Fibroblast of villous mesenchyme (primary cell): ENCODE measurements at places on chromosomes 3 and 15. TPM values are rescaled to one million over a fixed set of nuclear protein-coding genes. Genes with fewer than 3 reads are reported as not detected.
A peak's percentile ranks its signal among the peaks of the same experiment; 100 is the strongest.

DNA sequence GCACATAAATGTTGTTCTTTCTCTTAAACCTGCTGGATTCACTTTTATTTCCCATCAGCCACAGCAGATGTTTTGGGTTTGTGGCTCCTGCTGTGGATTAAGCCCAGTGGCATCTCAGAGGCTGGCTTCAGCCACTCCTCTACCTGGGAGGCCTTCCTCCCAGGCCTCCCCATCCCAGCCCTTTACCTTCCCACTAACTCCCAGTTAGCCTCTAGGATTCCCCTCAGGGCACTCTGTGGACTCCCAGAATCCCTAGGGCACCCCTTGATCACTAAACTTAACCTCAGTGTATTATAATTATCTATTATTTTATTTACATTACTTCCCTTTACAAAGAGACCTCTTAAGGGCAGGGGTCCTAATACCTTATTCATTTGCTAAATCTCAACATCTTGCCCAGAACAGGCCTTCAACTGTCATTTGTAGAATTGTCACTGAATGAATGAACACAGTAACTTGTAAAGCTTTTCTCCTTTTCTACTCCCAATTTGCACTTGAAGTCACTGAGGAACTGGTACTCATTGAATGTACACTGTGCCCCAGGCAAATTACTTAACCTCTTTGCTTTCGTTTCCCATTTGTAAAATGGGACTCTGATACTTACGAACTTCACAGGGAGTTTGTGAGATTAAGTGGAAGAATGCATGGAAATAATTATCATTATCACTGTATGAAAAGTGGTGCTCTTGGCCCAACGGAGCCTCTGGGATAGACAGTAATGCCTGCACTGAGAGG, 8.3 kb downstream of the CCDC13 start:
- DNase-seq, result no peak

GRCh38 chr3:122064326-122064725, 9.2 kb downstream of the CD86 start:
- DNase-seq, result no peak

DNA sequence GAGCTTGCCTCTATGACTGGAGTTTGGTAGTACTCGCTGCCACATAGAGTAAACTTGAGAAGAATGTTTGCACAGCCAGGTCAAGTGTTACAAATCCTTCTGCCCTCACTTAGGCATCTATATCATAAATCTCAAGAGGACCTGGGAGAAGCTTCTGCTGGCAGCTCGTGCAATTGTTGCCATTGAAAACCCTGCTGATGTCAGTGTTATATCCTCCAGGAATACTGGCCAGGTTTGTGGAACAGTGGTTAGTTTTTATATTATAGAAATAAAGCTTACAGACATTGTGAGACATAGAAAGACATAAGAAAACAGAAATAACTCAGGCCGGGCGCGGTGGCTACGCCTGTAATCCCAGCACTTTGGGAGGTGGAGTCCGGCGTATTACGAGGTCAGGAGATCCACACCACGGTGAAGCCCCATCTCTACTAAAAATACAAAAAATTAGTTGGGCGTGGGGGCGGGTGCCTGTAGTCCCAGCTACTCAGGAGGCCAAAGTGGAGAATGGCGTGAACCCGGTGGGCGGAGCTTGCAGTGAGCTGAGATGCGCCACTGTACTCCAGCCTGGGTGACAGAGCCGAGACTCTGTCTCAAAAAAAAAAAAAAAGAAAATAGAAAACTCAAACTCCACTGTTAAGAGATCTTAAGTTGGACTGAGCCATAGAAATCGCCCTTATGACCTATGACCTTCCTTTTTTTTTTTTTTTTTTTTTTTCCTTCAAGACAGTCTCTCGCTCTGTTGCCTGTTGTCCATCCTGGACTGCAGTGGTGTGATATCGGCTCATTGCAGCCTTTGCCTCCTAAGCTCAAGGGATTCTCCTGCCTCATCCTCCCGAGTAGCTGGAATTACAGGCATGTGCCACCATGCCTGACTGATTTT, 2.2 kb downstream of the RPSA start:
- DNase-seq, result no peak

GRCh38 chr3:160027541-160028195, 39.0 kb downstream of the IL12A start:
- DNase-seq, result peak; percentile 68

DNA sequence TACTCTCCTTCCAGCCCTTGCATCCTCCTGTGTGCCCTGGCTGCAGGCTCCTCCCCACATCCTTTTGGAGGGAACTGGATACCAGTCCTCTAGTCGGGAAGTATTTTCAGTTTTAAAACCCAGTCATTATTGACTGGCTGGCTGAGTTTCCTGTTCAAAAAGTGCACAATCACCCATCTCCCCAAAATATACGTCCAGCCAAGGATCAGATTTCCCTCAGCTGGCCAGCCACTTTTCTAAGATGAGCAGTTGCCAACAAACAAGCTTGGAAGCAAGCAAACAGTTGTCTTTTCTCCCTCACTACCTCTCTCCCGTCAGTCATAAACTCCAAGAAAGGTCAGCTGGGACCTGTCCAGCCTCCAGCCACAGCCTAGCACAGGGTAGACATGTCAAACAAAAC, 147.7 kb upstream of the GALNT15 start:
- no peak for DNase-seq

DNA sequence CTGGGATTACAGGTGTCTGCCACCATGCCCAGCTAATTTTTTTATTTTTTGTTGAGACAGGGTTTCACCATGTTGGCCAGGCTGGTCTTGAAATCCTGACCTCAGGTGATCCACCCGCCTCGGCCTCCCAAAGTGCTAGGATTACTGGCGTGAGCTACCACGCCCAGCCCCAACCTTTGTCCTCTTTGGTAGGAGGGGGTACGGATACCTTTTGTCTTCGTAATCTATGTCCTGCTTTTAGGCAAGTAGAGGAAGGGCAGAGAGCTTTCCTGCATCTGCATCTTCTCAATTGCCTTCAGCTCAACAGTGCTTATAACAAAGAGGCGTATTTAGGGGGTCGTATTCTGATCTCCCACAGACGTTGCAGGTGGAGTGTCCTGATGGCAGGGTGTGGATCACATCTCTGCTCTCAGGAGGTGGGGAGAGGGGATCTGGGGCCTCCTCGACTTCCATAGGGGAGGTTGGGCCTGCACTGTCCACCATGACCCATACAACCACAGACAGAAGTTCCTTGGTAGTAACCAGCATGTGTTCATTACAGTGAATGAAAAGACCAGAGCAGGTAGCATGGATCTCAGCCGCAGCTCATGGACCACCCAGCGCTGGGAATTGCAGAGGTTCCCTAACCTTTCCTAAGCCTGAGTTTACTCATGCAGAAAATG, 21.4 kb upstream of the KCTD6 start:
- no peak for DNase-seq

DNA sequence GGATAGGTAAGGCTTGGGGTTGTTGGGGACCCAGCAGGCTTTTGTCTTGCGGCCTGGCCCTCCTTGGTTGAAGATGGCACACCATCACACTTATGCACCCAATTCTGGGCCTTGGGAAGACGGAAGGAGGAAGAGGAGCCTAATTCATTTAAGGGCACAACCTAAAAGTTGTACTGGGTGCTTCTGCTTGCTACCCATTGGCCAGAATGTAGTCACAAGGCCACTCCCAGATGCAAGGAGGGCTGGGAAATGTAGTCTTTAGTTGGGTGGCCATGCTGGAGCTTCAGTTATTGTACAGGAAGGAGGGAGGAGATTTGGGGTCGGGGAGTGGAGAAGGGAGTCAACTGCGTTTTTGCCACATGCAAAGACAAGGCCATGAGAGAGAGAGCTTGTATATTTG, 109.2 kb downstream of the TMEM266 start:
- peak; percentile 41 for DNase-seq

GRCh38 chr3:126103121-126104027, 19.4 kb upstream of the SLC41A3 start:
- DNase-seq, result no peak

GRCh38 chr3:45724911-45725310, 35.7 kb downstream of the SACM1L start:
- no peak for DNase-seq

Gene SCAANT1
- not detected in 2 replicates for total RNA-seq

Gene ACSBG1
- total RNA-seq, result under 0.01 TPM in 1 of 2 replicates, not detected in the other

Gene FBXW12
- total RNA-seq, result not detected in 2 replicates

Gene LMAN1L
- not detected in 2 replicates for total RNA-seq

Gene CHRNA3
- total RNA-seq, result under 0.01 TPM in 1 of 2 replicates, not detected in the other
